NCI-H1092 treated with DMSO at 0.1 percent for 48 hours (cell line): ENCODE measurements at places on chromosomes 5 and 9.

DNA sequence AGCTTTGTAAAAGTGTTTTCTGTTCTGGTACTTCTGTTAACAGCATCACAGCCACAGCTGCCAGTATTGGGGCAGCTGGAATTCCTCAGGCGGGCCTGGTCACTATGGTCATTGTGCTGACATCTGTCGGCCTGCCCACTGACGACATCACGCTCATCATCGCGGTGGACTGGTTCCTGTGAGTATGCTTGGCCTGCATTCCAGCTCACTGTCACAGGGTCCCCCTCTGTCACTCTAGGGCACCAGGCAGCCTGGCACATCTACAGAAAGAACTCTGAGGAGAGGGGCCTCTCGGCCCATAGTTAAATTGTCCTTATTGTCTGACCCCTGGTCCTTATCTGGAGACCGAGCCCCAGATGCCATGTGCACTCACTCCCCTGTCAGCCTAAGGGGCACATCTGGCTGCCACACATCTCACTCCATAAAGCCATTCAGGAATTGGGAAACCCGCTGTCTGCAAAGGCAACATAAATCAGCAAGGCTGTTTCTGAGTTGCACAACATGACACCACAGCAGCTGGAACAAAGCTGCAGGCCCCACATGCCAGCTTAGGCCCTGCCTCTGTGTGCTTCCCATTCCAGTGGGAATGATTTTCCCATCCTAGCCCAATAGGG is 77.5 kb downstream of the SLC1A3 start:
- no peak for DNase-seq

DNA sequence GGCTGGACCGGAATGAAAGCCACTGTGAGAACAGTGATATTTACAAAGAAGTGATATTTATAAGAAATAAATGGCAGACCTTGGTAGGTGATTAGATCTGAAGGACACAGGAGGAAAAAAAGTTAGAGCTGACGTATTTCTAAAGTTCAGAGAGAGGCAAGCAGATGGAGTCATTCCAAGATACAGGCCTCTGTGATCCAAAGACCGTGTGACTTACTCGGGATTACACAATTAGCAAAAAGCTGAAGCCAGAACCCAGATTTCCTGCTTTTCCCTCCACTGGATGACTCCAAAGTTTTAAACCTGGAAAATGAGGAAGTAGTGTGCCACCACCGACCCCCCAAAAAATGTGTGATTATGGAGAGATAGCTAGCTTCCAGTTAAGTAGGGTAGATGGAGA is 3.1 kb upstream of the DOCK8 start:
- no peak for DNase-seq

- no peak for DNase-seq
Observed at GRCh38 chr5:141402553-141403243, at the start of gene PCDHGA9. PCDHGA9 (plus strand) TSS chr5:141402778; CDS start chr5:141402953, 175 bp downstream.

- peak; percentile 84 for DNase-seq
Observed at GRCh38 chr5:93621327-93621798, 38.3 kb downstream of the NR2F1 start.

- DNase-seq, result no peak
Observed at GRCh38 chr9:20373263-20373662, 249.0 kb downstream of the MLLT3 start.
